ENCODE measurements at places on chromosomes 1 and 21.
A peak's percentile ranks its signal among the peaks of the same experiment; 100 is the strongest.

- DNase-seq = no peak
Observed at GRCh38 chr1:2641381-2642130, 8.7 kb upstream of the MMEL1 start.

DNA sequence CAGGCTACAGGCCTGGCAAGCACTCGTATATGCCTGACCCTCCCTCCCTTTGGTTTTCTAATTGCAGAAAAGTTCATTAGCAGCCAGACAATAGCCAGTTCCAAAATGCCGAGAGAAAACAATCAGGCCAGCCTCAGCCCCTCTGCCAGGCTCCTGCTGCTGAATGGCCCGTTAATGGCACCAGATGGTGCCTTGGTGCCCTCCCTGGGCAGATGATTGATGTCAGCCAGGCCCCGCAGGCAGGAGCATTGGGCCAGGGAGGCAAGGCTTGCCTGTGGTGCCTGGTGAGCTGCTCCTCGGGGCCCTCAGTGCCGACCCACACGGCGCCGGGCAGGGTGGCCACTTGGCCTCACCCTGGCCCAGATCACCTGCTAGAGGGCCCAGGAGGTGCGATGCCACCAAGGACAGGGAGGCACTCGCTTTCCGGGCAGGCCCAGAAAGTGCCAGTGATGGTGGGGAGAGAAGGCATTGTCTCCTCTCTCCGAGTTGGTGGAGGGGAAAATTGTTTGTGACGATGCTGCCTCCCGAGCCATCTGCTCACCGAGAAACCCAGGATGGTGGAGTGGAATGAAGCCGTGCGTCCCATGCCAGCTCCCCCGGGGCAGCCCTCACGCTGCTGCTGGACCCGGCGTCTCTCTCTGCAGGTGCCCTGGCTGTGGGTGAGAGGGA, 28.1 kb downstream of the QSOX1 start:
- no peak for DNase-seq

GRCh38 chr1:13922466-13923110, 222.6 kb downstream of the PRDM2 start:
- DNase-seq = no peak

DNA sequence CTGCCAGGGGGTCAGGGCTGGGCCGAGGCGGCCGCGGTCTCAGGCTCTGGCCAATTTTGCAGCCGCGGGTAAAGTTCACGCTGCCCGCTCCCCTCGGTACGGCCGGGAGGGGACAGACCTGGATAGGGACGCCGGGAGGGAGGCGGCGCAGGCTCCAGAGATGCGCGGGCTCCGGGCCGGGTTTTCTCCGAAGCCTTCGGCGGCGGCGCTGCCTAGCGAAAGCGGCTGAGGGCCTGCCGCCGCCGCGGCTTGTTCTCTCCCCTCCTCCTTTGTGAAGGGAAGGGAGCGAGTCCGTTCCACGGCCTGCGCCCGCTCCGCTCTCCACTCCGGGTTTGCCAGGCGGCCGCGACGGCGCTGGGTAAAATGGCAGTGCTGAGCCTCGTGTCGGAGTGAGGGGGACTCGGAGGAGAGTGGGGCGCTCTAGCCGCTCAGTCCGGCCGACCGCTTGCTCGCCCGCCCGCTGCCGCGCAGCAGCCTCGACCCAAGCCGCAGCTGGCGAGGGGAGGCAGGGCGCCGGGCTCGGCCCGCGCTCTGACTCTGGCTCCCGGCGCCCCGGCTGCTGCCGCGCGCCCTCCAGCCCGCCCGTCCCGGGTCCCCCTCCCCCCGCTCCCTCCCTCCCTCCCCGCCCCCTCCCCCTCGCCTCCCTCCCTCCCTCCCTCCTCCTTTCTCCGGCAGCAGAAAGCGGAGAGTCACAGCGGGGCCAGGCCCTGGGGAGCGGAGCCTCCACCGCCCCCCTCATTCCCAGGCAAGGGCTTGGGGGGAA, at the start of gene ARID1A:
ARID1A (plus strand) TSS at position 660 of the 763 bp plus-strand sequence. CDS start 389 bp downstream, outside the sequence.
- peak; percentile 86 for DNase-seq

DNA sequence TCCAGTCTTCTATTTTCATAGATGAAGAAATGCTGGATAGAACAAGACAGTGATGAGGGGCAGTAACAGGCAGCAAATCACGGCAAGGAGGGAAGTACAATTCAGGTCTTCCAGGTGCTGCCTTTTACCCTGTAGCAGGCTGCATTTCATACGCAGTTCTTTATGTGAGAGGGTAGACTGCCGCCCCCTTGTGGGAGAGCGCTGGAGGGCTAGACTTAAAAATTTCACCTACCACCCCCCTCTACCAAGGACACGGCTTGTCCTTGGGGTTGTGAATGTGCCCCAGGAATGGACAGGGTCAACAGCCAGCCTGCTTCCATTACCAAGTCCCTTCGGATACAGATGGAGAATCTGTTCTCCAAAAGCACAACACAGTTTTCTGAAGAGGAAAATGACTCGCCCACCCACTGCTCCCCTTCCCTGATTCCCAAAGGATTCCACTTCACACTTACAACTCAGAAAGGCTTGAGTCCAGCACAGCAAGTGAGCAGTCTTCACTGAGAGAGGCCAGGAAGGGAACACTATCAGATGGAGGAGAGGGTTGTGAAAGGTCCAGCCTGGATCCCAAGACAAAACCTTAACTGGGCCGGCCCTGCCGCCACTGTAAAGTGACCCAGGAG, 7.4 kb downstream of the WDR77 start:
- DNase-seq = peak; percentile 24

GRCh38 chr1:147800804-147801203, 40.4 kb upstream of the GJA5 start:
- no peak for DNase-seq

GRCh38 chr1:63888984-63889383, 115.2 kb downstream of the ROR1 start:
- DNase-seq = no peak

DNA sequence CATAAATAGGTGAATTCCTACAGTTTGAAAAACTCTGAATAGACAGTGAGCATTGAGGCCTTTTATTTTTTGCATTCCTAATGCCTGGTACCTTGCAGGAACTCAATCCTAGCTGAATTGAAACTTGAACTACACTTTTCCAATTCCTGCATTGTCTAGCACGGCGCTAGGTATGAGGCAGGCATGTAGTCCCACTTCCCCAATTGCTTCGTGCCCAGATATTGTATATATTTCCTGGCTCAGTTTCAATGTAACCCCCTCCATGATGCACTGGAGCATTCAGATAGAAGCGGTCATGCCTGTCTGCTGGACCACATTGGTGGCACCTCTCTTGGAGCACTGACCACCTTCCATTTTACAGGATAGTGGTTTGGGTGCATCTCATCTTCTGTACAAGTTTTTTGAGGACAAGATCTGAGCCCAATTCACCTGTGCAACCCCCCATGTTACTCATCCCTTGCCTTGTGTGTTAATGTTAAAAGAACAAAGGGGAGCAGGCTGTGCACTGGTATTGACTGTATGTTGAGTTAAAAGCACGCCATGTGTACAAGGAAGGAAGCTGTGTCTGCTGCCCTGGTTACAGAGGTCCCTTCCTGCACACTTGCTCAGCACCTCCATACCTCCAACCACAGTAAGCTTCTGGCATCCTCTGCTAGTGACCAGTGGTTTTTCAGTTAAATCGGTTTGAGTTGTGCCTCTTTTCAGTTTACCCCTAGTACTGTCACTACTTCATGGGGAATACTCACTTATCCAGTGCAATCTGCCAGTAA, 10.0 kb upstream of the RAB7B start:
- no peak for DNase-seq

GRCh38 chr21:23789864-23790263, 1817.4 kb downstream of the MRPL39 start:
- no peak for DNase-seq

GRCh38 chr1:56423716-56424115, 155.6 kb downstream of the PLPP3 start:
- no peak for DNase-seq

- no peak for DNase-seq
Observed at GRCh38 chr1:65050735-65051134, 84.4 kb upstream of the JAK1 start.

- DNase-seq = no peak
Observed at GRCh38 chr1:107877745-107878144, 87.2 kb downstream of the VAV3 start.

- no peak for DNase-seq
Observed at GRCh38 chr1:26771285-26771642, 16.5 kb upstream of the PIGV start.

DNA sequence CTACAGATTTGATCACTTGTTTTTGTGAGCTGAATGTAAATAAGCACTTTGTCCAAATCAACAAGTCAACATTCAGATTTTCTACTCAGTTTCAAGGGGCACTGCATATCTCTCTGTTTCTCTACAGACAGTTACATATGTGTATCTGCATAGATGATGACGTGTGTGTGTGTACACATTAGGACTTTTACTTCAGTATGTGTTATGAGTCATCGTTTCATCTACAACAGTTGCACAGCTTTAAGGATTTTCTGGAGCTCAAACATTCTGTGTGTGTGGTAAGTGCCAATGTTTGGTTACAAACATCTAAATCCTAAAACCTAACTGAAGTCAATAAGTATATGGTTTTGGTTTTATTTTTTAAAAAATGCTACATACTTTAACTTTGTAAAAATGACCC, 494.5 kb upstream of the PBX1 start:
- no peak for DNase-seq

GRCh38 chr1:82048596-82048995, 247.9 kb downstream of the ADGRL2 start:
- DNase-seq = no peak

DNA sequence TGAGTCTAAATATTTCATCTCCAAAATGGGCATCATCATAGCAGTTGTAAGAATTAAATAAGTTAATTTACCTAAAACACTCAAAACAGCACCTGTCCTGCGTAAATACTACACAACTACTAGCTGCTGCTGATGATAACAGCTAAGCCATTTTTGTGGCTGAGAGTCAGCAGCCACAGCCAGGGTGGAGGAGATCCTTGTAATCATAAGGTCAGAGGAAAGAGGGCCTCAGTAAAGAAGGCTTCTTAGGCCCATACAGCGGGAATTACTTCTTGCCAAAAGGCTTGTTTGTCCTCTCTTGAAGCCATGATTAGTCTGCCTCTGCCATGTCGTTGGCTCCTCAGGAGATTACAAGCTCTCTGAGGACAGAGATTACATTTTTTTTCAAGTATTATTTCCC, 245.0 kb downstream of the FGGY start:
- DNase-seq = no peak
